ENCODE measurements at places on chromosomes 16 and 17.

- peak; percentile 86 for DNase-seq
Measured at GRCh38 chr16:3938843-3939624, 58.5 kb upstream of the CREBBP start.

DNA sequence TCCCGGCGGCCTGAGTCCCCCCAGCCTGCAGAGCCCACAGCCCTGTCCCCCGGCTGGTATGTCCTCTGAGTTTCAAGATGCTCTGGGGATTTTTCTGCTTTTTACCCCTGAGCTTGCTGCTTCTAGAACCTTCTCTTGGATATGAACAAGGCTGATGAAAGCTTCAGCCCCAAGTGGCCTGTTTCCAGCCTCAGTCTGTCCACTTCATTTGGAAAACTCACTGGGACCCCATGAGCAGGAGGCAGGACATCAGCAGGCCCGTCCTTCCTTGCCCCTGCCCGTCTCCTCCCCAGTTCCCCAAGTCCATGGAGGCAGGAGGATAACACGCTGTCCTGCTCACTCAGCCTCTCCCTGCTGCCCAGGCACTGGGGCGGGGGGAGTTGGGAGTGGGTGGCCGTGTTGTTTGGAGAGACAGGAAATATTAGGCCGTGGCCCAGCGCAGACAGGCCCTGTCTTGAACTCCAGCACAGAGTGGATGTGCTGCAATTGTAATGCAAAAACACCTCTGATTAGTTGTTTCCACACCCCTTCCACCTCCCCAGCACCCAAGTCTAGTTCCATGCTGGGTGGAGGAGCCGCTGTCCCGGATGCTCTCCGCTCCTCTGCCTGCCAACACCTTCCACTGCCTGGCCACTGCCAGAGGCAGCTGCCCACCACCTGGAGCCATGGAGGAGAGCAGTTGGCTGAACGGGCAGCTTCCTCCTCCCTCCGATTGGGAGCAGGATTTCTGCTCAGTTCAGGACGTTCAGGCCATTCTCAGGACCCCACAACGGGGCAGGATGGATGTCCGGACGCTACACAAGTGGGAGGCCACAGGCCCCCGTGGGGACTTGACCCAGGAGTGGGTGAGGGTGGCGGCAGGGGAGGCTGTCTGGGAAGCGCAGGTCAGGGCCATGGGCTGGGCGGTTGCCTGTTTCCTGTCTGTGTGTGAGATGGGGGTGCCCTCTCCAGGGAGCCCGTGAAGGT, 216.9 kb upstream of the GSE1 start:
- DNase-seq: peak; percentile 54

DNA sequence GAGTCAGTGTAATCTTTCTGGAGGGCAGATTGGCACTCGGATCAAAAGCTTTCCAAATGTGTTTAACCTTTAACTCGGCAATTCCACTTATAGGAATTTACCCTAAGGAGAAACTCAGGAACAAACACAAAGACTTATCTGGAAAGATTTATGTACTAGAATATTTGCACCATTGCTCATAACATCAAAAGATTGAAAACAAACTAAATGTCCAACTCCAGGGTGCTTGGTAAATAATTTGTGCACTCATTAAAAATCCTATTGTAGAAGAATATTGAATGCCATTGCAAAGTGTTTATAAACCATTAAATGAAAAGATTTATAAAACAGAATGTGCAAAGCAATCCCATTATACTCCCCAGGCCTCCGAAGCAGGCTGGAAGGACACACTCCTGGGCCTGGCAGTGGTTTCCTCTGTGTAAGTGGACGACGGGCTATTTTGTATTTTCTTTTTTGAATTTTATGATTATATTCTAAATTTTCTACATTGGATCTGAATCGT, 18.7 kb upstream of the RBFOX3 start:
- DNase-seq: no peak

DNA sequence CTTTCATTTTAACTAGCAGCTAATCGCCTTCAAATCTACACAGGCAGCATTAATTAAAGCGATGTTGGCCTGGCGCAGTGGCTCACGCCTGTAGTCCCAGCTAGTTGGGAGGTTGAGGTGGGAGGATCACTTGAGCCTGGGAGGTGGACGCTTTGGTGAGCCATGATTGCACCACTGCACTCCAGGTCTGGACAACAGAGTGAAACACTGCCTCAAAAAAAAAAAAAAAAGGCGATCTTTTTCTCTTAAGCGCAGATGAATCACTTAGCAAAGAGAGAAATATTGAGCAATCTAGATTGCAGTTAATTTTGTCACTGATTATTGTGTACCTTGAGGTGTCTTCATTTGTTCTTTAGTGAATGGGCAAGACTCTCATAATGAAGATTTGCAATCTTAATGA, 12.4 kb downstream of the SNTB2 start:
- DNase-seq: peak; percentile 87

DNA sequence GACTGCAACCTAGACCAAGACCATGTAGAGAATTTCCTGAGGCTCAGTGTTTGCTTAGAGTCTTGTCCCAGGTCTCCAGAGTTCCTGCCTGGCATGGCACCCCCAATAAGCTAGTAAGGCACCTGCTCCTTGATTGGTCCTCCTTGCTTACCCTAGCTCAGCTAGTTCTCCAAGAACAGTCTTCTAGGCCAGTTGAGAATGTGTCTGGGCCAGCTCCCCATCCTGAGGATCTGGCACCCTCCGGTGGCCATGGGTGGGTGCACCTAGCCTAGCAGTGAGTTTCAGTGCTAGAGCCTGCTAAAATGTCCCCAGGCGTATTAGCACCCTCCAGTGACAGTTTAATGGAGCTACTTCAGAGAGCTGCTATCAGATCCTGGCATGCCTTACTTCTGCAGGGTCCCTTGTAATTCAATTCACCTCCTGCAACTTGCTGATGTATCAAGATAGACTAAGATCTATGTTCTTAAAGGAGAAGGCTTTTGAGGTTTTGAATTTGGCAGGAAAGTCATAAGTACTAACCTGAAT, 44.4 kb upstream of the MED13 start:
- peak; percentile 76 for DNase-seq

GRCh38 chr16:81678326-81679095, 100.6 kb upstream of the PLCG2 start:
- DNase-seq: no peak

GRCh38 chr17:6559753-6560215, 3.4 kb upstream of the PITPNM3 start:
- no peak for DNase-seq

DNA sequence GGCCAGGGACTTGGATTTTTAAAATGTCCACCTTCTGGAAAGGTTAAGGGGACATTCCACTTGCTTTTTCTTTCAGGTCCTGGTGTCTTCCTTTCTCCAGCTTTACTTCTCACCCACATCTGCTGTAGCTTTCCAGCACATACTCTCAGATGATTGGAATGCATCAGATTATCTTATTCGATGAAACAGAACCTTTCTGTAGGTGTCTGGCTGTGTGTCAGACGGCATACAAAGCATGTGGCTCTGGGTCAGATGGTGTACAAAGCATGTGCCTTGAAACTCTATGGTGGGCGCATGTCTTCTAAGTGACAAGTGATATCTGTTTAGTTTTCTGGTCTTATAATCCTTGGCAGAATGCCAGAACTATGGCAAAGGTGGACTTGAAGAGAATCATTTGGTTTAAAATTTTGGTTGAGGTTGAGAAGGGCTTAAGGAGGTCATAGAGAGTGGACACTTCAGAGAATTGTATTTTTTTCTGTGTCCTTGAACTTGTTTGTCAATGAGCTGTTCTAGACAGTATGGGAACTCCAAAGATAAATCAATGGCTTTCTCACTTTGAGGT, 125.3 kb downstream of the FTO start:
- DNase-seq: peak; percentile 16

GRCh38 chr17:55845385-55845784, 94.5 kb downstream of the PCTP start:
- peak; percentile 40 for DNase-seq

GRCh38 chr17:43907425-43907981, at the start of gene MPP2:
MPP2 (minus strand) TSS chr17:43907536; CDS start chr17:43904460, 3,076 bp downstream.
- DNase-seq: peak; percentile 61

- peak; percentile 50 for DNase-seq
Measured at GRCh38 chr17:17713839-17714238, 32.6 kb downstream of the RAI1 start.

DNA sequence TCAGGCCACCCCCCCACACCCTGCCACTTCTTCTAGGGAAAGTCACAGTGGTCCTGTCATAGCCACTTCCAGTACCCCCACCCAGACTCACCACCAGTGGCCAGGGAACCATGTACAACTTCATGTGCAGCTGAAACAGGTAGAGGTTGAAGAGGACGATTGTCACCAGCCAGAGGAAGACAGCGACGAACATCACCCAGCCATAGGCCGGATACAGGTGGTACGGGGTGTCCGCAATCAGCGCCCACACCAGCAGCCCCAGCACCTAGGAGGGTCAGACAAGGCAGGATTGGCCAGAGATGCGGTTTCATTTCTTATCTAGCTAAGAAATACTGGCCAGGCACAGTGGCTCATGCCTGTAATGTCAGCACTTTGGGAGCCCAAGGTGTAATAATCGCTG, 16.7 kb downstream of the ARL2BP start:
- no peak for DNase-seq
